Mesangial cell (primary cell): ENCODE measurements at places on chromosomes 2 and 18. TPM values are rescaled to one million over a fixed set of nuclear protein-coding genes. Genes with fewer than 3 reads are reported as not detected.

The CAPN13 gene
- 0.51 TPM in 1 of 2 replicates, not detected in the other for total RNA-seq

The TXNL1 gene
- 50.5 and 58.0 TPM in 2 replicates for total RNA-seq

The CPLX4 gene
- total RNA-seq: not detected in 2 replicates

The CRYGD gene
- total RNA-seq: not detected in 2 replicates

The IL1RL1 gene
- total RNA-seq: under 0.01 TPM in 1 of 2 replicates, not detected in the other

The RBM44 gene
- 0.49 and 0.51 TPM in 2 replicates for total RNA-seq

The EFR3B gene
- total RNA-seq: 1.1 and 1.3 TPM in 2 replicates

The TEKT4 gene
- total RNA-seq: not detected in 2 replicates

The DNPEP gene
- 36.3 and 73.0 TPM in 2 replicates for total RNA-seq

The VIT gene
- not detected in 2 replicates for total RNA-seq

The PTPRM gene
- total RNA-seq: 37.8 and 97.0 TPM in 2 replicates

The GIGYF2 gene
- 19.4 and 28.3 TPM in 2 replicates for total RNA-seq

The ANKRD30BL gene
- 0.13 TPM in 1 of 2 replicates, not detected in the other for total RNA-seq

The SERPINB12 gene
- not detected in 2 replicates for total RNA-seq

The LINC00305 gene
- total RNA-seq: not detected in 2 replicates

The POTEI gene
- not detected in 2 replicates for total RNA-seq

The ATOH8 gene
- total RNA-seq: 2.4 and 3.3 TPM in 2 replicates

The SFT2D3 gene
- 5.4 and 8.5 TPM in 2 replicates for total RNA-seq

The ATP8B1 gene
- 19.5 and 23.5 TPM in 2 replicates for total RNA-seq

The PAPOLG gene
- total RNA-seq: 6.2 and 7.4 TPM in 2 replicates

The CHRNA1 gene
- 0.76 TPM in 1 of 2 replicates, not detected in the other for total RNA-seq

The LCT gene
- total RNA-seq: not detected in 2 replicates

The CXCR1 gene
- not detected in 2 replicates for total RNA-seq

The ASIC4 gene
- total RNA-seq: not detected in 2 replicates

The TMEM247 gene
- total RNA-seq: not detected in 2 replicates

The GLI2 gene
- total RNA-seq: 17.1 and 25.5 TPM in 2 replicates

The PIGN gene
- total RNA-seq: 11.8 and 14.2 TPM in 2 replicates

The HOXD10 gene
- 9.8 and 25.0 TPM in 2 replicates for total RNA-seq

The PTGR3 gene
- 10.0 and 11.1 TPM in 2 replicates for total RNA-seq

The PLGLB1 gene
- total RNA-seq: 0.49 and 0.63 TPM in 2 replicates

The TUBA3E gene
- total RNA-seq: not detected in 2 replicates

The SIX3 gene
- not detected in 2 replicates for total RNA-seq

The ANO7 gene
- 1.3 and 1.8 TPM in 2 replicates for total RNA-seq

The DNAJC5G gene
- not detected in 2 replicates for total RNA-seq

The TEX261 gene
- total RNA-seq: 27.6 and 32.3 TPM in 2 replicates

The FLACC1 gene
- 0.89 TPM in 1 of 2 replicates, not detected in the other for total RNA-seq

The TMEM178A gene
- total RNA-seq: 4.4 and 12.5 TPM in 2 replicates

The MOGAT1 gene
- not detected in 2 replicates for total RNA-seq

The MROH2A gene
- not detected in 2 replicates for total RNA-seq

The ADD2 gene
- 3.4 and 5.2 TPM in 2 replicates for total RNA-seq

The ASB1 gene
- 30.8 and 30.9 TPM in 2 replicates for total RNA-seq

The WNT10A gene
- total RNA-seq: 1.1 and 10.5 TPM in 2 replicates

The DNER gene
- total RNA-seq: 0.63 and 0.65 TPM in 2 replicates

The AMER3 gene
- total RNA-seq: not detected in 2 replicates

The RUFY4 gene
- not detected in 2 replicates for total RNA-seq

The EVA1A gene
- total RNA-seq: 80.2 and 109 TPM in 2 replicates

The AGFG1 gene
- total RNA-seq: 51.8 and 84.2 TPM in 2 replicates

The IL1F10 gene
- total RNA-seq: not detected in 2 replicates

The AQP12A gene
- not detected in 2 replicates for total RNA-seq

The SLC23A3 gene
- total RNA-seq: under 0.01 and 0.25 TPM in 2 replicates

The TDRD15 gene
- not detected in 2 replicates for total RNA-seq

The CCL20 gene
- 2.3 TPM in 1 of 2 replicates, not detected in the other for total RNA-seq

The NAT8 gene
- total RNA-seq: not detected in 2 replicates

The PIEZO2 gene
- 2.0 and 5.3 TPM in 2 replicates for total RNA-seq

The ALPP gene
- not detected in 2 replicates for total RNA-seq
